ENCODE measurements at places on chromosomes 1 and 21.

- peak; percentile 64 for DNase-seq
Measured at GRCh38 chr1:39632682-39633417, 6.6 kb downstream of the HEYL start.

DNA sequence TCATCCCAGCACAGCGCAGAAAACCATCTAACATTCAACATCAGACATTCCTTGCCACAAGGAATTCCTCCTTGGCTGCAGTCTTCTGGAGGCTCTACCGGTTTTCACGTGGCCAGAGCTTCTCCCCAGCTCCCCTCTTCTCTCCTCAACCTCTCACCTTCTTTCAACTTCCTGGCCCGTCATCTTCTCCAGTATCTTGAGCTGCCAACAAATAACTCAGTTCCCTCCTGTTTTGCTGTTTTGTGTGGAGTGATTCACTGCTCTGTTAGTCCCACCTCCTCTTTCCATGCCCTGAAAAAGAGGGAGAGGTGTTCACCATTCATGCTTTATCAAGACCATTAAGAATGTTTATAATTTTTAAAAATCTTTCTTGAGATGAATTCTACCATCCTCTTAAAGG is 32.6 kb downstream of the PIGM start:
- no peak for DNase-seq

GRCh38 chr1:91148641-91149069 is 126.8 kb upstream of the ZNF644 start:
- DNase-seq: no peak

GRCh38 chr1:162405800-162406199 is 6.1 kb downstream of the SH2D1B start:
- no peak for DNase-seq

DNA sequence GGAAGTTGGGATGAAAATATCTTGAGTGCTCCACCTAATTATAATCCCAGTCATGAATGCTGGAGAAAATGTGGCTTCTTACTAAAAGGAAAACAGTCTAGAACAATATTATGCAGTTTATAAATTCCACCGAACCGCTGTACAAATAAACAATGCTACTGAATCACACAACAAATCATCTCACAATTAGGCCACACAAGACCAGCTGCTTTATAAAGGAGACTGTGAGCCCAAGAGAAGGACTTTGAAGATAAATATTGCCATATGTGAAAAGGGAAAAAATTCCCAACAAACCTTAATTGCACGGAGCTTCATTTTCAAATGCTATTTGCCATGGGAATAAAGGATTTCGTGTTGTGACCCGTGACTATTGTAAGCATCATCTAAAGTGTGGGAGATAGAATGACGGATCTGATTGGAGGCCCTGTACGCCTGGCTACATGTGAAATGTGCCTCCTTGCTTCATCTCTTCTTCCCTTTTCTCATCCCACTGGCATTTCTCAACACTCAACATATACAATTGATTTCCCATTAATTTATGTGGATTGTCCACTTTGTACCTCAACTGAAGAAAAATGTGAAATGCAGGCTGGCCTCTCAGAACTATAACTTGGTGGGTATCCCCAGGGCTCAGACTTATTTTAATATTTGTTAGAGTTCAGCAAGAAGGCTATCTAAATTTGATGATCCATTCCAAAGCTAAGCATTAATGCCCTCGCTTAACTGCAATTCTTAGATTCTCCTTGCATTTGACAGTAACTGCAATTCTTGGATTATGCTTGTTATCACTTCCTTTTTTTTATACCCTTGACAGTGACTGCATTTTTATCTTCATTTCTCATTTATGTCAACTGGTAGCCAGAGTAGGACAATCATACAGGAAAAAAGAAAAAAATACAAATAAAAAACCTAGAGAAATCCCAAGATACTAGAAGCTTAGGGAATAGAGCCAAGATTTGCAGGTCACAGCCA is 122.3 kb downstream of the TGFB2 start:
- peak; percentile 47 for DNase-seq

DNA sequence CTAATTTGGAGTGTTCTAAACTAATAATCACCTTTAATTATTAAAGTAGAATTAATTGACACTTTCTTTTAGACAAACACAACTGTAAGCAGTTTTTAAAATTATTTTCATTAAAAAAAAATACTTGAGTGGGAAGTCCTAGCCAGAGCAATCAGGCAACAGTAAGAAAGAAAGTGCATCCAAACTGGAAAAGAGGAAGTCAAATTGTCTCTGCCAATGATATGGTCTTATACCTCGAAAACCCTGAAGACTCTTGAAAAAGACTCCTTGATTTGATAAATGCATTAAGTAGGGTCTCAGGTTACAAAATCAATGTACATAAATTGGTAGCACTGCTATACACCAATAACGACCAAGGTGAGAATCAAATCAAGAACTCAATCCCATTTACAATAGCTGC is 83.0 kb upstream of the GADD45A start:
- DNase-seq: no peak

DNA sequence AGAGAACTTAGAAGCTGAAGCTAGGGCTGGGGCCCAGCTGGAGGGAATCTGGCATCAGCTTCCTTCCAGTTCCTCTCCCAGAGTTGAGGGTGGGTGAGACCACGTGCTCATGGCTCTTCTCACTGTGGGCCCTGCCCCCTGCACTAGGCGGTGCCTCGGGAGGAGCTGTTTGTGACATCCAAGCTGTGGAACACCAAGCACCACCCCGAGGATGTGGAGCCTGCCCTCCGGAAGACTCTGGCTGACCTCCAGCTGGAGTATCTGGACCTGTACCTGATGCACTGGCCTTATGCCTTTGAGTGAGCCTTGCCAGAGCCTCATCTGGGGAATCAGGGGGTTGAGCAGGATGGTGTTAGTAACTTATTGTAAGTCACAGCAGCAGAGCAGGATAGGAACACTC is 16.1 kb downstream of the AKR1A1 start:
- no peak for DNase-seq

DNA sequence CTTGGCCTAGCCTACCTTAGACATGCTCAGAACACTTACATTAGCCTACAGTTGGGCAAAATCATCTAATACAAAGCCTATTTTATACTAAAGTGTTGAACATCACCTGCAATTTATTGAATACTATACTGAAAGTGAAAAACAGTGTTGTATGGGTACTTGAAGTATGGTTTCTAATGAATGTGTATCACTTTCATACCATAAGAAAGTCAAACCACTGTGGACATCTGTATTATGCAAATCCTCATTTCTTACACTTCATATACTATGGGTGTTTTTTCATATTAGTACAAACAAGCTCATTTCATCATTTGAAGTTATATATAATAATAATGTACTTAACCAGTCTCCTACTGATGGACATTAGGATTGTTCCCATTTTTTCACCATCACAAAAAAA is 41.2 kb downstream of the TDRD5 start:
- DNase-seq: no peak

DNA sequence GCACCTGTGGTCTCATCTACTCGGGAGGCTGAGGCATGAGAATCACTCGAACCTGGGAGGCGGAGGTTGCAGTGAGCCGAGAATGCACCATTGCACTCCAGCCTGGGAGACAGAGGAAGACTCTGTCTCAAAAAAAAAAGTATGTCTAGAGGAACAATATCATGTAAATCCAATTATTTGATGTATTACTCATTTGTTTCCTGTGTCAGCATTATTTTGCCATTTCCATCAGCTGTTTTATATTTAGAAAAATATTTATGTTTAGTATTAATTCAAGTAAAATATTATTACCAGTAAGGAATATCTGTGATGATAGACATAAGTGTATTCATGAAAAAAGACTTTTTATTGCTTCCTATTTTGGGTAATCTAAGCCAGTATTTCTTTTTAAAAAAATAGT is 13.0 kb downstream of the TDRKH start:
- DNase-seq: no peak
